Right ventricle myocardium superior (tissue), 1 donor: ENCODE measurements at places on chromosomes 4 and X. TPM values are rescaled to one million over a fixed set of nuclear protein-coding genes. Genes with fewer than 3 reads are reported as not detected.

- DNase-seq: no peak
Observed at GRCh38 chrX:27823812-27824211, 16.0 kb downstream of the MAGEB10 start.

DNA sequence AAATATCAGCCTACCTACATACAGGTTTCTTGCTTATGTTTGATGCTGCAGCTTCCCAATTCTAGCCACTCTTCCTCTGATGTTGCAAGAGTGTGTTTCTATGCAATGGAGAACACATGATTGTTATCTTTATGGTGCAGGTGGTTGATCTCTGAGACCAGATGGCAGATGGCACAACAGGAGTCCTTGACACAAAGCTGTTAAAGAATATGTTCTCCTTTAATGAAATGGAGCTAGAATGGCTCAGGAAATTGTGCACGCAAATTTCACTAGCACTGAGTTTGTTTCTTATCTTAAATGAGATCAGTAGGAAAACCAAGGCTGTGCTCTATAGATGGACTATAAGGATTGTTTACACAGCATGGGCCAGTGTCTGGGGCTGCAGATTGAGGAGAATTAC lies 29.9 kb upstream of the TTC29 start:
- no peak for DNase-seq

DNA sequence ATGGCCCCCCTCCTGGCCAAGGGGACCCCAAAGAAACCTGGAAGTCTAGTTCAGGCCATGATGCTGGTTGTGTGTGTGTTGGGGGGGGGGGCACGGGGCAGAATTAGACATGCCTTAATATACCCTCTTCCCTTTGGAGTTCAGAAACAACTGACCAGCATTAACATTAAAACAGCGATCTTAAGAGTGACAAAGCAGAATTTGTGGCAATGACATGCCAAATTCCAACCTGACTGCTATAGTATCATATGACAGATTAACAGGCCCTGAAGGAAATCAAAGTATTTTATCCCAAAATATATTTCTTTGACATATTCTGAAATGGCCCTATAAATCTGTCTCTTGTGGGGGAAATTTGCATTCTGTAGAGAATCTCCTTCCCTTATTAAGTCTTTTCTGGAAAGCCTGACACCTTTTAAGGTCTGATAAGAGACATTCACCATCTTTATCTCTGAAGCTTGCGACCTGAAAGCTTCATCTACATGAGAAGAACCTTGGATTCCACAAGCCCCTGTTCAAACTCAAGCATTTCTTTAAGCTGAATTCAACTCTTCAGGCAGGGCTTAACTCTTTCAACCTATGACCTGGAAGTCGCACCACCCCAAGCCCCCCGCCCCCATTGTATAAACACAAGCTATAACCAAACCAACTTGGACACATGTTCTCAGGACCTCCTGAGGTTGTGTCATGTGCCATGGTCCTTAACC lies 40.2 kb downstream of the ABCB7 start:
- DNase-seq: no peak

The SCML2 gene
- 1.2 TPM for total RNA-seq

The SPANXA2 gene
- not detected for total RNA-seq

The CSAG2 gene
- total RNA-seq: not detected

The CNKSR2 gene
- 0.51 TPM for total RNA-seq

The IBSP gene
- not detected for total RNA-seq

The CRMP1 gene
- total RNA-seq: 1.2 TPM
